Stimulated activated CD8-positive, alpha-beta memory T cell treated with anti-CD3 and anti-CD28 coated beads, Interleukin-15, amount 100 ng/mL, for 48 hours (primary cell): ENCODE measurements at places on chromosomes 7 and 10.

GRCh38 chr7:19405541-19405940 is 260.3 kb upstream of the FERD3L start:
- no peak for DNase-seq

- DNase-seq: no peak
These were observed 152.7 kb downstream of the SKIDA1 start for GRCh38 chr10:21372651-21373410.

DNA sequence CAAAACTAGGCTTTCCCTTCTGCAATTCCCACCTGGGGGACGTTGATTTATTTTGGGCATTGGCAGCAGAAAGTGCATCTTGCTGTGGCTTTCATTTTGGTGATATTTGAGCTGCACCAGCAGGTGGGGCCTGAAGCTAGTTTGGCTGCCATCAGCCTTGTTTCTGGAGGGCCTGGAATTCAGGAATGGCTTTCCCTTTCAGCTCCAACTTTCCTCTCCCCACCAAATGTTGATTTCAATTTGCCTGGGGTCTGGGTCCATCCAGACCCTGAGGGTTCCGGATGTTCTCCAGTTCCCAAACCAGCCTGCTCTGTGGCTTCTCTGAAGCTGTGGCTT is 640.4 kb downstream of the TYW1 start:
- DNase-seq: no peak

GRCh38 chr10:6738112-6738768 is 158.2 kb upstream of the PRKCQ start:
- DNase-seq: no peak
